RPMI8226 (cell line): ENCODE measurements at places on chromosomes 12 and 14.

DNA sequence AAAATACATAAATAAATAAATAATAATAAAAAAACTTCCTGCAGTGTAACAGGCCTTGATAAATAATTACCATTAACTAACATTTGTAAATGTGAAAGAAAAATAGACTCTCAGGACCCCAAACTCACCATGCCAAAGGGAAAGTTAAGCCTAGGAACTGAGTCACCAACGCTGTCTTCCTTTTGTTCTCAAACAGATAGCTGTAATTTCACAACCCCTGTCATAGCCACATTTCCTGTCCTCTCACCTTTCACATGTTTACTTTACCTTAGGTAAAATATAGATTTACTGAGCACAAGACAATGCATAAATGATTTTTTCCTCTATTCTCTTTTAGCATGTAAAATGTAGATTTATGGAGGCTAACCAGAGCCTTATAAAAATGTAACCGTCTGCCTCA, 35.9 kb upstream of the CHST11 start:
- DNase-seq, result no peak

DNA sequence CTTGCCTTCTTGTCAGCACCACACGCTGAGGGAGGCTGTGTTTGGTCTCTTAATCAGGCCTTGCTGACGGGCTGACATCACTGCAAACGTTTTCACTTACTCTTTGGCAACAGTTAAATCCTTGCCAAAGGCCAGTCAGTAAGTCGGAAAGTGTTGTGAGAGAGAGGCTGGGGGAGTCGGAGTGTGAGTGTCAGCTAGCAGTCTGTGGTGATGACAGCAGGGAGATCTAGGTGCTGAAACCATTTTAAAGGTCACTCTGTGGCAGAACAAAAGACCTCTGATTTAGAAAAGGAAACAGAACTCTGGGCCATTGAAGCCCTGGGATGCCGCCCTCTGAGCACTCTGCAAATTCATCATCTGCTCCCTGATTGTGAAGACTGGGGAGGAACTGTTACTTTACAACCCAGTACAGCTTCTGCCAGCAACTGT, 143.5 kb downstream of the PAX9 start:
- no peak for DNase-seq

GRCh38 chr12:110370732-110371231, 32.7 kb downstream of the ANAPC7 start:
- DNase-seq, result peak; percentile 24

GRCh38 chr12:103387385-103387784, 108.4 kb downstream of the C12orf42 start:
- DNase-seq, result no peak

- no peak for DNase-seq
Observed at GRCh38 chr14:32070282-32070681, 6.8 kb upstream of the ARHGAP5 start.

GRCh38 chr12:98587084-98587483, 6.4 kb upstream of the SLC25A3 start:
- DNase-seq, result peak; percentile 58

DNA sequence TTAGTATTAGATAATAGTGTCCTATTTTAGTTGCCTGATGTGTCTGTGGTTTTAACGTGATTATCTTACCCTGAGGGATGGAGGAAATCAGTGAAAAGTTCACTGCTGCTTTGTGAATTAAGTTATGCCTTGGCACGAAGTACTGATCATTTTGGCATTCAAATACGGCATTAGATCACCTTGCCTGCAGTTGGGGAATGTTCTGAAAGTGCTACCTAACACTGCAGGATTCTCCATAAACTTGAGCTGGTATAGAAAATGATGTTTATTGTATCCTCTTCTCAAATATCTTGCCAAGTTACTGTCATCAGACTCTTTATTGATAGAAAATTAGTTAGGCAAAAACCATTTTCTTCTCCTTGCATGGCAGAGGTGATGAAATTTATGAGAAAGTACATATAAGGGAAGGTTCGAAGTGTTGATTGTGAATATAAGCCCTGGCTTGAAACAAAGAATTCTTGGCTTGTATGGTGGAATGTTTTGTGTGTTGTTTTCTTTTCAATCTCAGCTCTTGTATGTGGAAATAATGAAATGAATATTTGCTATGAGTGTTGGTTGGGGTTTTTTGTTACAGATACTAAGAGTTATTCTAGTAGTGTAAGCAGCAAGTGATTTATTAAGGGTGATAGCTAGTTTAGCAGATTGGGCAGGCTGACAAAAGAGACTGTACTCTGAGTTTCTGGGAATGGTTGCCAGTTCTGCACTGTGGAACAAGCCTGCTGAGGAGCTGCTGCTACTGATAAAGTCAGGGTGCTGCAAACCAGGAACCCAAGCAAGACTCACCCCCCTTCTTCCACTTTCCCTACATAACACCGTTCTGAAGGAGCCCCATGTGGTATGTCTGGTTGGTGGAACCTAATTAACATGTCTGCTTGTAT, 448.3 kb downstream of the PCNX1 start:
- no peak for DNase-seq

- no peak for DNase-seq
Observed at GRCh38 chr12:45775465-45775864, 46.0 kb downstream of the ARID2 start.

DNA sequence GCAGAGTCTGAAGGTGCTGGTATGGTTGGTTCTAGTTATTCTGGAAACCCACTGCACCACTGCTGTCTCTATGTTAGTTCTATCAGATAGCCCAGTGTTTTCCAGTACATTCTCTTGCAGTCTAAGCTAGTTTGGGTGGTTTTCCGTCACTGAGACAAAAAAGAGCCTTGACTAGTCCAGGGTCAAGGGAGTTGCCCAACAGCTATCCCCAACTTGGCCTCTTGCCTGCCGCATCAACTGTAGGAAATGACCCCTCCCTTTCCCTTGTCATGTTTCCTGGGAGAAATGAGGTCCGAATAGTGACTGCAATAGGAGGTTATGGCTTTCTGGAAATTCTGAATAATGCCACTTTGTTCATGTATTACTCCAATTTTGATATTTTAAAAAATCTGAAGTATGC, 160.4 kb downstream of the EFCAB11 start:
- DNase-seq, result no peak

DNA sequence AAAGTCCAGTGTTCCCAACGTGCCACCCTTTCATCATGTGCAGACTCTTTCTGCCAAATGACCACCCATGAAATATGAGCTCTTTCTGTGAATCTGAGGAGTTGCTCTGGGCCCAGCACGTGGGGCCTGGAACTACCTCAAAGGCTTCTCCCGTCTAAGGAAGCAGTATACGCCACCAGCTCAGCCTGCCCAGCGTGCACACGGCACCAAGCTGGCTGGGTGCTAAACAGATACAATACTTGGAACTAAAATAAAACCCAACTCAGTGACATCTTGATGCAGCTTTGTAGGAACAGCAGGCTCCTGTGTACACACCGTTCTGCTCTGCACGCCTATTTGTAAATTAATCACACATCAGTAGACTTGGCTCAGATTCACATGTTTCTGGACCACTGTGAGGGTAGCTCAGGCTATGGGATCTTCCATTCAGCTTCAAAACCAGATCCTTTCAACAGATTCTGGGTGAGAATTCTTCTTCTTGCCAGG, 74.8 kb downstream of the ARL6IP4 start:
- no peak for DNase-seq

GRCh38 chr12:124531281-124531745, 36.1 kb downstream of the NCOR2 start:
- no peak for DNase-seq

DNA sequence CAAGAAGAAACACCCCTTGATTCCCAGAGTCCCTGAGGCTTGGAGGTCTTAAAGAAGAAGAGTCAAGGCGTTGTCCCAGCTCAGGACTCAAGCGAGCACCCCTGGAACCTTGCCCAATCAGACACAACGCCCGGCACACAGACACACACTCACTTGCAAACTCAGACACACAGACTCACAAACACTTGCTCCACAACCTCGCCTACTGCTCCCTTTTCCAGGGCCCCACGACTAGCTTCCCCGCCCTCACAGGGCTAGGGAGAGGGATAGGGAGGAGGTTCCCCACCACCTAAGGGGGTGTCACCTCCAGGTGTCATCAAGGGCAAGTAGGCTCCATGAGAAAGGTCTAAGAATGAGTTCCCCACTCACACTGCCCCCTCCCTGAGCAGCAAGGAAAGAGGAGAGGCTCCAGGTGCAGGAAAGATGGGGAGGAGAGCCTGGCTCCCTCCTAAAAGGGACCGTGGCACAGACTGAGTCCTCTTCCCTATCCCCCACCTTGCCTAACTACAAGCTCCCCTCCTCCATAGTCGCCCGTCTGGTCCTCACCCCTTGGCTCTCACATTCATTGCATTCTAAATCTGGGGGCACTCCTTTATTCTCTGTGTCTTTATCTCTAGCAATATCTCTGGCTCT, 717 bp downstream of the WNT10B start:
- no peak for DNase-seq

GRCh38 chr12:91931111-91931510, 214.5 kb downstream of the BTG1 start:
- DNase-seq, result no peak

DNA sequence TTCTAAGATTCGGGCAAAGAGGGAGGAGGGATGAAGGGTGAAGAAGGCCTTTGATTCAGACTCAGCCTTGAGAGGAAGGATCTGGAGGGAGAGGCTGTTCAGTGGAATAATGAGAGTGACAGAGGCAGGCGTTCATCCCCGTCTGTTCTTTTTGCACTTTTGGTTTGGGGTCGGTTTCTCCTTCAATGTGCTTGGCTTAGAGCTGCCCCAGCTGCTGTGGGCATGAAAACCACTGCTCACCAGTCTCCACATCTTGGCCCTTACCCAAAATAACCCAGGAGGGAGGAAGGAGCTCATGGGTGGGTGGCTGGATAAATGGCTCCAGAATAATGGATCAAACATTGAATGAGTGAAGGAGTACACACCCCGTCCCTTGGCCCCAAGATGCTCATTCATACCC, 261.7 kb upstream of the FKBP4 start:
- no peak for DNase-seq

DNA sequence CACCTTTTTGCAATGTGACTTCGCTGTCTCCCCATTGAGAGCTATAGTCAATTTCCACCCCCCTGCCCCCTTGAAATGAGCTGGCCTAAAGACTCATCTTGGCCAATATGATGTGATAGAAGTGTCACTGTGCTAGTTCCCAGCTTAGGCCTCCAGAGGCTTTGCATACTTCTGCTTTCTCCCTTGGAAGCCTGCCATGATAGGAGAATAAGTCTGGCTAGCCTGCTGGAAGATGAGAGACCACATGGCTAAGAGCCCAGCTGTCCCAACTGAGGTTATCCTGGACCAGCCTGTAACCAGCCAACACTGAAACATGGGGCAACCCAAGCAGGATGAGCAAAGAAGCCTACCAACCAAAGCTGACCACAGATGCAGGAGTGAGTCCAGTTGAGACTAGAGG, 196.9 kb downstream of the GRIN2B start:
- DNase-seq, result peak; percentile 15

DNA sequence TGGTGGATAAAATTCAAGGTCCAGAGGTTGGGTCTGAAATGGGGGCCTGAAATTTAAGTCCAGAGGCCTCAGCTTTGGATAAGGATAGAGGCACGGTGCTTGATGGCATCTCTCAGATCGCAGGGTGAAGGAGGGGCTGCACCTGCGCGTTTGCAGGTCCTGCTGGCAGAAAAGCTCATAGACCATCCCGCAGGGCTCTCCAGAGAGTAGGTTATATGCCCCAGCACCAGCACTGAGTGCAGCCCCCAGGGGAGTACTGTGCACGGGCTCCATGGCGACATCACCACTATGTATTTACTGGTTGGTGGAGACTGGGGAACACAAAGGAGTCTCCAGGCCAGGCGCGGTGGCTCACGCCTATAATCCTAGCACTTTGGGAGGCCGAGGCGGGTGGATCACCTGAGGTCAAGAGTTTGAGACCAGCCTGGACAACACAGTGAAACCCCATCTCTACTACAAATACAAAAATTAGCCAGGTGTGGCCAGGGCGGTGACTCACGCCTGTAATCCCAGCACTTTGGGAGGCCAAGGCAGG, 4.3 kb upstream of the CD63 start:
- DNase-seq, result no peak

- peak; percentile 12 for DNase-seq
Observed at GRCh38 chr14:58362798-58363412, 32.8 kb upstream of the TOMM20L start.

GRCh38 chr12:63990828-63991547, 146.5 kb downstream of the SRGAP1 start:
- DNase-seq, result no peak

DNA sequence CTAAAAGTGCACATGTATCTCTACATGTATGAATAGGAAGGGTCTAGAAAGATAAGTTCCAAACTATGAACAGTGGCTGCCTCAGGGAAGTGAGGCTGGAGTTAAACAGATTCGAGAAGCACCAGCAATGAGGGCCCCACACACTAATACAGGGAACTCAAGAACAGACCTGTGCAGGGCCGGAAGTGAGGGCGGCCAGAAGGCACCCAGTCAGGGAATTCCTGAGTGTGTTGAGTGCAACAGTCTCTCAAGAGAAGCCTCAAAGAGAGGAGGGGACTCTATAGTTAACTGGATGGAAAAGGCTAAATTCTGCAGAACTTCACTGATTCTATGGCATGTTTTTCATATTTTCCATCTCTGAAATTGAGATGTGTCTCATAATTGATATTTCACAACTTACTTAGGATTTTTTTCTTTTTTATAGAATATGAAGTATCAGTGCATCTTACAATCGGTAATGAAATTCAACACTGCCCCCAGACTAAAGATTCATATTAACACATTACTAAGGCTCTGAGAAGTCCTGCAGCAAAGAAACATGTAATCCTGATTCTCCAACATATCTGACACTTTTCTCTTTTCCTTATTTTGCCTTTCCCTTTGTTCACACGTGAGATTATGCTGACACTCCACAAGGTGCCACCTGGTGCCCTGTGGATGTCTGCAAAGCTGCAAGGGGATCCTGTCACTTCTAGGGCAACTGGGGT, 61.3 kb downstream of the CHGA start:
- DNase-seq, result no peak

DNA sequence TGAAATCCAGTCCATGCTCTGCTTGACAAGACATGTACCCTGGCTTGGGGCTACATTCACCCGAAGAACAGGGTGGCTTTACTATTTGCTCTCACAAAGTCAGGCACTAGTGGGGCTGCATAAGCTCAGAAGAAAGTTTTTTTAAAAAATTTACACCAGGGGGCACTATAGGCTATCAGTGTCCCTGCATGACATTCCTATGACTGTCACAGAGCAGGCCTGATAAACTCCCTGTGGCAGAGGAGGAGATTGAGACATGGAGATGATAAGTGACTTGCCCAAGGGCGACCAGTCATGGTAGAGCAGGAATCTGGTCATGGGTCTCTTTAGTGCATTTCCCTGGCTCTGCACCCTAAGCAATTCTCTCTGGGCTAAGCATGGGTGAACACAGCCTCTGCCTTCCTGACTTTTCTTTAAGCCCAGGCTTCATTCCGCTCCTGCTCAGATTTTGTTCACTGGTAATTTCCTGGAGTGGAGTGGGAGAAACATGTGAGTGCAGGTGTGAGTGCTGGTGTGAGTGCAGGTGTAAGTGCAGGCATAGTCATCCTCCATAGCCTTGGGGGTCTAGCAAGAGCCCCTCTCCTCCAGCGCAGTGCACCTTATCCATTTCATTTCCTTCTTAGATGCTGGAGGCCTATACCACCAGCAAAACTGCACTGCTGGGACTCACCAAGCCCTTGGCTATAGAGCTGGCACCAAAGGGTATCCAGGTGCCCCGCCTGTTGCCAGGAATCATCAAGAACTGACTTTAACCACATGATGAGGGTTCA, 91.6 kb downstream of the DHRS2 start:
- peak; percentile 10 for DNase-seq
